ENCODE measurements at places on chromosomes 4 and X.

- DNase-seq: no peak
Observed at GRCh38 chrX:68203646-68204045, 229.6 kb downstream of the OPHN1 start.

- DNase-seq: no peak
Observed at GRCh38 chrX:108091878-108092291, 307 bp downstream of the ATG4A start.

DNA sequence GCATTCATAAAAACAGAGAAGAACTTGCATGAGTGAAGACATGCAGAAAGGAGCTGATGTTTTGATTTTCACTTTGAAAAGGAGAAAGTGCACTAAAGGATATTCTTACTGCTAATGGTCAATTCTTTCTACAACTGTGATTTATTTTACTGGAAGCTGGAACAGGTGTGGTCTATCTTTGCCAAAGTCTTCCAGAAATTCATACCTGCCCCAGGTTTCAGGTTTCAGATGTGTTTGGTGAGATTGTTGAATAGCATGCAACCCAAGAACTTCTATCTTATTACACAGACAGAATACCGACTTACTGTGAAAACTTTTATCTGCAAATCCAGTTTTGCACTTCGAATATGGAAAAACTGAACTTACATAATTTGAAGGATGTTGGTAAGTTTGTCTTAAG, 388.3 kb downstream of the PDGFC start:
- DNase-seq: no peak

GRCh38 chr4:146465628-146466027, 56.1 kb downstream of the SLC10A7 start:
- no peak for DNase-seq

DNA sequence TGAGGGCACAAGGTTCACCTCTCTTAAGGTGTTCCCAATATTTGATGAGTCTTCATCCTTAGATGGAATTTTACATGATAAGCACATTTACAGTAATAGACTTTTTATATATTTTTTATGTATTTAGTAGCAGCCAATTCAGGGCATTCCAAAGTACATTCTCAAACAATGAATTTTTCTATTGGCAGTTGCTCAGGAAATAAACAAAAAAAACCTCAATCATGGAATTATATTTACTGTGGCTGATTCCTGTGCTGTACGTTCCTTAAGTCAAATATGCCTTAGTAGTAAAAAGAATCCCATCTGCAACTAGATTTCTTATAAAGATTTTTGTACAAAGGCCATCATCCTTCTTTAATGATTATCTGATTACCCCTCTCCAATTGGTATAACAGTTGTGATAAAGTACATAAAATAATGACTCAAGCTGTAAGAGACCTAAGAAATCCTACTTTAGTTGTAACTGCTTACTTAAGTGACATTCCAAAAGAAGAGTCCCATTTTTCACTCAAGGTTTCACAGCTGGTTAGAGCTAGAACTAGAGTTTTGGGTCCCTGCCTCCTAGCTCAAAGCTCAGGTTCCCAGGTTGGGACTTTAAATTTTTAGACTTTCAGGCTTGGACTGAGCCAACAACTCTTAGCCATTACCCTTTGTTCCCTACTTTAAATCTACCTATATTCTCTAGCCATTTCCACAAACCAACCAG, 152.7 kb downstream of the FHIP1A start:
- no peak for DNase-seq

DNA sequence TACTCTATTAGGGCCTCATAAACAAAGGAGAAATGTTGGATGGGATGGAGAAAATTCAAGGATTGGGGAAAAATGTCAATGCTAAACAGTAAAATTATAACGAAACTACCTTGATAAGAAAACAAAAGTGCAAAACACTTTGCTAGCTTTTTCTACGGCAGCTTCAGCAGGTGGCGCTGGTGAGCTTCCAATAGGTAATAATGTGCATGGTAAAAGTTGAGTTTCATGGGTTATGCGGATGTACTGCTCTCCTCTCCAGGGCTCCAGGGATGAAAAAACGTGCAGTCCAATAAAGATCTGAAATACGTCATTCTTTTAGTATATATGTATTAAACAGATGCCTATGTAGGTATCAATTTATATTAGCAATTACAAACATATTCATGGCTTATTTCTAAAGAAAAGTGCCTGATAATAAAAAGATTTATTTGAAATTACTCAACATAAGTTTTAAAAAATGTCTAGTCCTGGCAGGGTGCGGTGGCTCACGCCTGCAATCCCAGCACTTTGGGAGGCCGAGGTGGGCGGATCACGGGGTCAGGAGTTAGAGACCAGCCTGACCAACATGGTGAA, 239.6 kb downstream of the GRXCR1 start:
- DNase-seq: peak; percentile 24

- no peak for DNase-seq
Observed at GRCh38 chr4:76296286-76296820, 10.2 kb upstream of the STBD1 start.

DNA sequence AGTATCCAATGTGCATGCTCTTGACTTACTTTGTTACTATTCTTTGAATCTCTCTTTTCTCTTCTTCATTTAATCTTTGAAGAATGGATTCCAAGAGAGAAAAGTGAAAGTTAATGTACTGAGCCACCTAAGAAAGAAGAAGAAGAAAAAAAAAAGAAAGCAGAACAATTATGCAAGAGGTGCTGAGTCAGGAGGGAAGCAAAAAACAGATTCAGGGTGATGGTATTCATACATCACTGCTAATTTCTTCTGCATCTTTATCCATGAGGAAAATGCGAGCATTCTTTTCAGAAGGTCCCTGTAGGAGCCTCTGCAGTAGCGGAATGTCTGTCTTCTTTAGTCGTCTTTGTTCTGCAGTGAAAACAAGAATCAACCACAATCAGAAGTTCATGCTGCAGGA, 43.9 kb downstream of the RASSF6 start:
- DNase-seq: no peak

DNA sequence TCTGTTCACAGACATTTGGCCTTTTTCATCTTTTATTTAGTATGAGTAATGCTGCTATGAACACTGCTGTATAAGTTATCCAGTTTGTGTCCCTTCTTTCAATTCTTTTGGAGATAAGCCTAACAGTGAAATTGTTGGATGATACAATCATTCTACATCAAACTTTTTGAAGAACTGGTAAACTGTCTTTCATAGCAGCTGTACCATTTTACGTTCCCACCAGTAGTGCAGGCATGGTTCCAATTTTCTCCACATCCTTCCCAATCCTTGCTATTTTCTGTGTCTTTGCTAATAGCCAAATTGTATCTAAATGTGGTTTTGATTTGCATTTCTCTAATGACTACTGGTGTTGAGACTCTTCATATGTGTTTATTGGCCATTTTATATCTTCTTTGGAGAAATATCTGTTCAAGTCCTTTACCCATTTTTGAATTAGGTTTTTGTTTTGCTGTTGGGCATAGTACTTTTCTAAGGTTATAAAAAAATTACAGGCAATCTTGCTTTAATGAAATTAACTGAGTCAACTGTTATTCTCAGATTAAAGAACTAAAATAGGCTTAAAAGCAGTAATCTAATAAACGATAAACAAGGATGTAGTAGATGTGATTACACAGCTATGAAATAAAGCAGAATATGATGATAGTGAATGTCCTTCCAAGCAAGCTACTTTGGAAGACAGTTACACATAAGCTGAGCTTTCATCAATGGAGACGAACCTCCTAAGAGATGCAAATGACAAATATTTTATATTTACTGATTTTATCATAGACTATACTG, 57.2 kb downstream of the FBXW7 start:
- DNase-seq: no peak
